ENCODE measurements at places on chromosomes 3 and 15.

DNA sequence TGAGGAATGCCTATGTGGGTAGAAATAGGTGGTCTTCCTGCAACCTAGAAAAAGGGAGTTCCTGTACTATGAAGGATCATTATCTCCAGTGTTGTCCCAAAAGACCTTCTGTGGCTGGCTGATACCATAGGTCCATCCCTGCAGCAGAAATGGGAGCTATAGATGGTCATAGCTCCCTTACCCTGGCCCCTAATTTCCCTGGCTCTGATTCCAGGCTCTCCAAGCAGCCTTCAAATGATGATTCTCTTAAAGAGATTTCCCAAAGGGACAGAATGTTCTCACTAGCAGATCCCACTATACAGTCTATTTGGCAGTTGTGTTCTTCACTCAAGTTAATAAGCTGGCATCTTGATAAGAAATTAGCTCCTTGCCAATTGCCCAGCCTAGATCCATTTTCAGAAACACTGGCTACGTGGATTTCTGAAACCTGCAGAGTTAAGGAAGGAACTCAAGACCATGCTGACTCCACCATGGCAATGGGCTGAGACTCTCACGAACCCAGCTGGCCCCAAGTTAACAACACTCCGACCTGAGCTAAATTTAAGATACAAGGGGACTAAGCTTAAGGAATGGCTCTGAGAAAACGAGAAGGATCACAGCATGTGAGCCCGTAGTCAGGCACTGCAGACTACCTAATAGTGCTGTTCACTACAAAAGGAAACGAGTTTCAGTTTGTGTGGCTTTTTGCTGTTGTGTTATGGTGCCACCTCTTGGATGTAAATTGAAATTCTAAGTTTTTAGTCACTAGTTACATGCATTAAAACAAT lies 11.4 kb downstream of the C15orf40 start:
- no peak for DNase-seq

- DNase-seq: no peak
These were observed 61.6 kb upstream of the LRRFIP2 start for GRCh38 chr3:37236024-37236423.

GRCh38 chr3:64836097-64836496 lies 148.3 kb upstream of the ADAMTS9 start:
- no peak for DNase-seq

DNA sequence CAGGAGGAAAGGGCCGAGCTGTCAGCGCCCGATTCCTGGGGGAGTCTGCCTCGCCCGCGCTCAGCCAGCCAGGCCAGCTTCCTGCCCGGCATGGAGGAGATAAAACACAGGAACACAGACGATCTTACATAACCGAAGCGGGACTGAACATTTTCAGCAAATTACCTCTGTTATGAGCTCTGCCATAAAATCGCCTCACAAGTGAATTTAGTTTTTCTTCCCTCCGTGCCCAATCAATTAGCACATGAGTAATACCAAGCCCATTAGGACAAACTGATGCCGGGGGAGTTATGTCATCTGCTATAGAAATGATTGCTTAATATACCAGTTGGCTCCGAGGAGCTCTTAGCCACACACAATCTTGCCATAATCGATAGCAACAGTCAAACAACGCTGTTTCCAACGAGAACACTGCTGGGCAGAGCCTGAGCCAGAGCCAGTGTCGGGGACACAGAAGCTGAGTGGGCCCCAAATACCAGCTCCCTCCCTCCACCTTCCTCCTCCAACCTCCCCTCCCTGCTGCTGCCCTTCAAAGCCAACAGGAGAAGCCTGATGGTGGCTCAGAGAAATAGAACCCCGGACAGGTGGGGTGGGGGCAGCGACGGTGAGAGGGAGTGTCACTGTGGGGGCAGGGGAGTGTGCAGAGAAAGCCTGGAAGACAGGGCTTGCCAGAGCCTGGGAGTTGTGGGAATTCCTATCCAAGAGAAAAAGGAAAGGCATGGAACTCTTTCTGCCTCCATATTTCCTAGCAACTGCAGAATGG lies 279.4 kb upstream of the TLE3 start:
- DNase-seq: no peak

GRCh38 chr15:39830166-39830565 lies 47.5 kb upstream of the FSIP1 start:
- no peak for DNase-seq

GRCh38 chr3:157390713-157391515 lies 45.7 kb upstream of the PTX3 start:
- DNase-seq: no peak

GRCh38 chr3:67489816-67490215 lies 164.6 kb downstream of the SUCLG2 start:
- no peak for DNase-seq

DNA sequence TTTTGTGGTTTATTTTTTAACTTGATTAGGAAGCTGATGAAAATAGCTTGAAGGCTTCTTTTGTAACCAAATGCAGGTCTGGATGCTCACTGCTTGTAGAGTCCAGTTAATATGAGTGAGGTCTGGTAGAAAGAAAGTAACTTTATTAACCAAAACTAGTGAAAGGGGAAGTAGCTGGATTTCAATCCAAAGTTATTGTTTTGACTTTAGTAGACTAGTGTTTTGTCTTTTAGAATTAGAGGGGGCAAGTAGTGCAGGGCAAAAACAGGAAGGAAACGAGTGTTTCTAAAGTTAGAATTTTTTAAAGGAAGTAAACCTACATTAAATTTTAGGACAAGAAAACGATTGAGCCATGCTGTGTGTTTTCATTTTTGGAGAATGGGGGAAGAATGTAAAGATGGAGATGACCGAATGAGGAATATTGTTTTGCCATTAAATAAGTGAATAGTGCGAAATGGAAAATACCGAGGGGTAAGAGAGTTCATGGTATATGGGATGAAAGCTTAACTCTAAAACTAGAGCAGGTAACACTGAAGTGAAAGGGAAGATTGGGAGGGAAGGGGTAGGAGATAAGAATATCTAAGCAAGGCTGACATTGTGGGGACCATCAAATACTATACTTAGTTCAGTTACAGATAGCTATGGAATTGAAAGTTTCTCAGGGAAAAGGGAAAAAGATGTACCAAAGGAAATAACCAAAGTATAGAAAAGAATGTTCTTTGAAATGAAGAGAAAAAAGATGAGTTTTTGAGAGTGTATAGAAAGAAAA lies 40.0 kb downstream of the USP3 start:
- DNase-seq: peak; percentile 94

- DNase-seq: no peak
These were observed 107.4 kb upstream of the HES1 start for GRCh38 chr3:194028434-194029004.

DNA sequence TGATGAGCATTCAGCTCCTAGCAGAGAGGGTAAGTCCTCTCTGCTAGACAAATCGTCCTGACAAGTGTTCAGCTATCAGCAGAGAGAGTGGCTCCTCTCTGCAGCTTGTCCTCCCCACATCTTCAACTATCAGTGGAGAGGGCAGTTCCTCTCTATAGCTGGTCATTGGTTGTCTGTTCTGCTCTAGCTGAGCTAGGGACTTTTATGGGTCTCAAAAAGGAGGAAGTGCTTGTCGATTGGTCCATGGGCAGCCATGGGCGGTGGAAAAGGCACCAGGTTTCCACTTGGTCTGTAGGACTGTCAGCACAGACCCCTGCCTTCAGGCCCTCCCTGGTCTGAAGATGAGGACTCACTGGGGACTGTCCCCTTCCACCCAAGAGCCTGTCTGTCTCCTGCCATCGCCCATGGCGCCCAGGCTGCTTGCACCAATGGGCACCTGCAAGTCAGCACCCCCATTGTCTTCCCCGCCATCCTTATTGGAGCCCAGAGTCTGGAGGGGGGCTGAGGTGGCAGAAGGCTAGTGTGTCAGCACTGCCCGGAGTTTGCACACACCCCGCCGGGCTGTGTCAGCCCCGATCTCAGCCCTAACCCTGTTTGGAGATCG lies 264.7 kb downstream of the ZBBX start:
- DNase-seq: no peak

- no peak for DNase-seq
These were observed 5.5 kb downstream of the FGF7 start for GRCh38 chr15:49428409-49429095.

GRCh38 chr3:190217081-190217480 lies 96.4 kb upstream of the P3H2 start:
- DNase-seq: no peak

GRCh38 chr3:49992326-49992725 lies 52.4 kb downstream of the RBM6 start:
- no peak for DNase-seq

DNA sequence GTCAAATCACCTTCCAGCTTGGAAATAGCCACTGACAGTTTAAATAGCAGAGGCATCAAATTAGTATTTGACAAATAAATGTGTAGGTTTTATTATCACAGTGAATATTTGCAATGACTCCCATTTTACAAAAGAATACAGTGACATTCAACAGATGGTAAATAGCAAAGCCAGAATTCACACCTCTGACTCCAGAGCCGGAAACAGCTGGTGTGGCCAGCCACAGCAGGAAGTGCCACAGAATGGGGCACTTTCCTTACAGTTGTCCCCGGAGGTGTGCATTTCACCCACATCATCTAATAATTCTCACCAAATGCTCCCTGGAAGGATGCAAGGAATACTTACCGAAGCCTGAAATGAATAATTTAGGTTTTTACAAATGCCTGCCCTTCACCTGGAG lies 295.7 kb upstream of the WNT5A start:
- DNase-seq: no peak

DNA sequence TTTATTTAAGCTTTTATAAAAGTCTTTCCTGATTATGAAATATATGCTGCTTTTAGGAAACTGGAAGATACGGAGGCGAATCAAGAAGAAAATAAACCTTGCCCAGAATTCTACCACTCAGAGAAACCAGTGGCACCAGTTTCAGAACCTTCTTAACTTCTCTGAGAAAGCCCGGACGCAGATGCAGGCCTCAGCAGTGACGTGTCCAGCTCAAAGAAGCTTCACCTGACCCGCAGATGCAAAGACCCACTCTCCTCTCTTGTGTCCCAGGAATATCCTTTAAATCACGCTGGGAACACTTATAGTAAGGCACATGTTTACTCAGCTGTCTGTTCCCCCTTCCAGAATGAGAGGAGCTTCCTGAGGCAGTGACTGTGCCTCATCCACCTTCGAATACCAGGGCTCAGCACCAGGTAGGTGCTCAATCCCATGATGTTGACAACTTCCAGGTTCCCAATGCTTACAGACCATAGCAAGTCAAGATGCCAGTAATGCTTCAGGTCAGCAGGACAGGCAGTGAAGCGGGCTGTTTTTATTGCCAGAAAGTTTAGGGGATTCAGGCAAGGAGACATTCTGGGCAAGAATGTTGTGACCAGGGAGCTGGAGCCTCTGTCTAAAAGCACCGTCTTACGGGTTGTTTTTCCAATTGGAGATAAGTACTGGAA lies 39.9 kb upstream of the LDHAL6B start:
- no peak for DNase-seq

GRCh38 chr15:73303636-73304035 lies 65.1 kb downstream of the HCN4 start:
- no peak for DNase-seq

DNA sequence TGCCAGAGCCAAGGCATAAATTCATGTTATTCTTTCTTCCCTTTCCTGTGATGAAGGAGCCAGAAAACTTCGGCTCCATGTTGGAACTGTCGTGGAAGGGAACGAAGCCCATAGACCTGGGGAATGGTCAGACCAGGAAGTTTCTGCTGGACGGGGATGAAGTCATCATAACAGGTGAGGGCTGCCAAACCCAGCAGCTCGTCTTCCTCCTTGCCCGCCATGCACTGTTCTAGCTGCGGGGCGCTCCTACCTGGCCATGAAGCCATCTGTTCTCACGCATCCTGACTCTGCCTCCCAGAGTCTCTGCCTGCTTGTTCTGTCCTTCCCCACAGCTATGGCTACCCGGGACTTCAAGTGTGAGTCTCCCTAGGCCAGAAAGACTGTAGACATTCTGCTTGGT lies 28.2 kb downstream of the FAH start:
- no peak for DNase-seq

GRCh38 chr15:60507596-60508424 lies 28.9 kb upstream of the ICE2 start:
- no peak for DNase-seq

DNA sequence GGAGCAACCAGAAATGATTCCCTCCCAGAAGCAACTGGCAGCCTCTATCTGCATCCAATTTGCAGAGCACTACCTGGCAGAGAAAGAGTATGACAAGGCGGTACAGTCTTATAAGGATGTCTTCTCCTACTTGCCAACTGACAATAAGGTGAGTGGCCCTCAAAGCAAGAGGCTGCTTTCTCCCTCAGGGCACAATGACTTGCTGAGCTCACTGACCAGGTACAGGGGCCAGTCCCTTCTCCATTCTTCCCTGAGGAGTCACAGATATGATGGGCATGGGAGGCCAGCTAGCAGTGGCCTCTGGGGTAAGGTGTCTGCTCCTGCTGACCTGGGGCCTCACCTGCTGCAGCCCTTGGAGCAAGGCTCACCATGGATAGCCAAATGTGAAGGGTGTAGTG lies 20.3 kb downstream of the CSRNP1 start:
- no peak for DNase-seq

GRCh38 chr15:32838338-32838737 lies 120.5 kb downstream of the GREM1 start:
- no peak for DNase-seq

GRCh38 chr3:42851228-42851834 lies 24.3 kb downstream of the CYP8B1 start:
- no peak for DNase-seq

DNA sequence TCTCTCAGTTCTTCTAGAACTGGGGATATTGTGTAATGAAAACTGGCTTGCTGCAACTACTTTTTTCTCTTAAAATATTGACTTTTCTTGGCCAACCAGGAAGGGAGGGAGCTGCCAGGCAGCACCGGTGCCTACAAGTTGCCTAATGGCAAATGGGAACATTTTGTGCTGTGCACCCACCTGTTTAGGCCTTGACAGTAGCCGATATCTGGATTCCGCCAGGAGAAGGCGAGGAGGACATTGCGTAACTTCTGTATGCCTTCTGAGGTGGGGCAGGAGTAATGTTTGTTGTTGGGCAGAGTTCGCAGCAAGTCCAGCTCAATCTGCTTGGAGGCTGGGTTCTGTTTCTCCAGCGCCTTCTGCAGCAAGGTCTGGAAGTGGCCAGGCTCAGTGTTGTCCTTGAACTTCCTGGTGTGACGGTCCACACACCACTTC lies 64.9 kb downstream of the TBC1D2B start:
- no peak for DNase-seq

DNA sequence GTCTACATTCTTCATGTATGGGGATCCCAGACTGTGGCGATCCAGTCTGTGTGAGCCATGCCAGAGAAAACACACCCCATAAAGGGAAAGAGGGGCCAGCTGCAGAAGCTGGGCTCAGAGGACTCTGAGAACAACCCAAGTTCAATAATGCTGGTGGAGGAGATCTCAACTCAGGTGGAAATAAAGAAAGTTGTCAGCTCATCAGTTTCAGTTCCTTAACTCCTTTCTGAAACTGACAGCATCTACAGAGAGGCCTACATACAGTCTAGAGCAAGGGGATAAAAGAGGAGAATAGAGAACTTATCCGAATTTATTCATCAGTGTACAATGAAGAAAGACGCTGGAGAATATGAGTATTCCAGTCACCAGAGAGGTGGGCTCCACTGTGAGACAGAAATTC lies 77.0 kb downstream of the NTRK3 start:
- DNase-seq: no peak

GRCh38 chr3:139718415-139718814 lies 40.6 kb upstream of the NMNAT3 start:
- no peak for DNase-seq

- DNase-seq: no peak
These were observed 505.3 kb upstream of the PPP2R3A start for GRCh38 chr3:135460273-135460672.

- DNase-seq: no peak
These were observed 83.5 kb upstream of the VGLL4 start for GRCh38 chr3:11727207-11727606.

GRCh38 chr3:107928084-107928445 lies 162.8 kb downstream of the CD47 start:
- DNase-seq: no peak
